ENCODE measurements at places on chromosomes 3 and 15. TPM values are rescaled to one million over a fixed set of nuclear protein-coding genes. Genes with fewer than 3 reads are reported as not detected.

The ANKRD63 gene
- not detected for total RNA-seq

The MEX3B gene
- total RNA-seq = 1.6 TPM

The GABRR3 gene
- not detected for total RNA-seq

The PPP2R3A gene
- total RNA-seq = 0.95 TPM

- DNase-seq = no peak
- no peak overlapping the region for H3K27ac ChIP-seq
- no peak overlapping the region for H3K4me3 ChIP-seq
- H3K4me1 ChIP-seq = peaks cover 4% of the 10 kb centered on the region
These were observed 21.6 kb upstream of the SPTBN5 start for GRCh38 chr15:41915255-41915994.

- DNase-seq = no peak
- H3K27ac ChIP-seq = no peak overlapping the region
- no peak overlapping the region for H3K4me3 ChIP-seq
- no peaks in the 10 kb centered on the region for H3K4me1 ChIP-seq
- H3K36me3 ChIP-seq = no peaks in the 10 kb centered on the region
These were observed 207.0 kb upstream of the DCBLD2 start for GRCh38 chr3:99108508-99108907.

- no peaks in the 10 kb centered on the region for H3K4me1 ChIP-seq
- H3K4me3 ChIP-seq = no peak overlapping the region
- no peak overlapping the region for H3K27ac ChIP-seq
- no peak for DNase-seq
- H3K36me3 ChIP-seq = no peaks in the 10 kb centered on the region
- no peaks in the 10 kb centered on the region for H3K27me3 ChIP-seq
These were observed 116.8 kb upstream of the COL8A1 start for GRCh38 chr3:99521551-99521950.

DNA sequence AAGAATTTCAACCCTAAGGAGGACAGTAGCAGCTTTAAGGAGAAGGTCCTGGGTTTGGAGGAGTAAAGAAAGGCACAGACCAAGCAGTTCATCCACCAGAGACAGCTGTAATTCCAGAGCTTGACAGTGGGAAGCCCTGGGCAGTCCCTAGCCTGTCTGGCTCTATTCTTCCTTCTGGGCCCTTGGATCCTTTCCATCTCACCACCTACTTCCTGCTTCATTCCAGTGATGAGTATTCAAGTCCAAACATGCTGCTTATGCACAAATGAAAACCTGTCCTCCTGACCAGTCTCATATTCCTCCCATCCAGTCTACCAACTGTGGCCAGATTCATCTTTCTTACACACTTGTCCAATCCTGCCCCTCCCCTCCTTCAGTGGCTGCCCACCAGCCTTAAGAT, 171.4 kb downstream of the CNTN3 start:
- H3K36me3 ChIP-seq = no peaks in the 10 kb centered on the region
- H3K4me3 ChIP-seq = no peak overlapping the region
- no peak overlapping the region for H3K27ac ChIP-seq
- no peak for DNase-seq

GRCh38 chr3:172051310-172051956, 12.1 kb downstream of the FNDC3B start:
- no peak for DNase-seq
- no peak overlapping the region for H3K27ac ChIP-seq
- H3K4me1 ChIP-seq = peaks cover 9% of the 10 kb centered on the region
- H3K36me3 ChIP-seq = no peaks in the 10 kb centered on the region
- no peaks in the 10 kb centered on the region for H3K27me3 ChIP-seq

GRCh38 chr3:97479740-97480139, 284.8 kb upstream of the ARL6 start:
- H3K36me3 ChIP-seq = no peaks in the 10 kb centered on the region
- no peak for DNase-seq
- H3K4me3 ChIP-seq = no peak overlapping the region
- H3K27me3 ChIP-seq = no peaks in the 10 kb centered on the region
- H3K27ac ChIP-seq = no peak overlapping the region
- H3K4me1 ChIP-seq = no peaks in the 10 kb centered on the region

DNA sequence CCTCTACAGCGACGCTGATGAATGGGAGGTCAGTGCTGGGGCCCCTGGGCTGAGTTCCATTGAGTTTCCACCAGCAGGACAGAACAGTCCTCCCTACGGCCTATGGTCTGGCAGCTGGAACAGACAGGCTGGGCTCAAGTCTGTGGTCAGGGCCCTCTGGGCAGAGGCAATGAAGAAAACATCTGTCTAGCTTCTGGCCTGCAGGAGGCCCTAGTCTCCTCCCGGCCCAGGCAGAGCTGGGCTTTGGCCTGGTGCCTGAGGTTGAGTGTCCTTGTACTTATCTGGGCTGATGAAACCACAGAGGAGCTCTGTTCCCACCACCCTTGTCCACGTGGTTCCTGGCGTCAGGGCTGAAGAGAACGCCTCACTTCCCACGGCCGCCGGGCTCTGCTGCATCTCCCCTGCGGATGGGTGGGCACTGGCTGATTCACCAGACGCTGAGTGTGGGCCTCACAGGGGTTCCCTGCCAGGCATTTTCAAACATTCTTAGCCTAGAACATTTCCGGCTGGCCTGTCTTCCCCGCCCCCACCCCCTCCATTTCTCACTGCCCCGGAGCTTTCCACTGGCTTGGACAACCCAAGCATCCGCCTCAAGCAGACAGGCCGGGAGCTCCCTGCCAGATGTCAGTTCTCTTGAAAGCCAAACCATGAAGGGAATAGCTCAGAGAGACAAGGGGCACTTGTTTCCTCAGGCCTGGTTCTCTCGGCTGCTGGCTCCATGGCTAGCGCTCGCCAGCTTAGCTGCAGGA, 20.3 kb downstream of the PPCDC start:
- peak overlapping the region; percentile 53 for H3K27ac ChIP-seq
- peaks cover 44% of the 10 kb centered on the region for H3K4me1 ChIP-seq
- DNase-seq = peak; percentile 32
- H3K27me3 ChIP-seq = no peaks in the 10 kb centered on the region

DNA sequence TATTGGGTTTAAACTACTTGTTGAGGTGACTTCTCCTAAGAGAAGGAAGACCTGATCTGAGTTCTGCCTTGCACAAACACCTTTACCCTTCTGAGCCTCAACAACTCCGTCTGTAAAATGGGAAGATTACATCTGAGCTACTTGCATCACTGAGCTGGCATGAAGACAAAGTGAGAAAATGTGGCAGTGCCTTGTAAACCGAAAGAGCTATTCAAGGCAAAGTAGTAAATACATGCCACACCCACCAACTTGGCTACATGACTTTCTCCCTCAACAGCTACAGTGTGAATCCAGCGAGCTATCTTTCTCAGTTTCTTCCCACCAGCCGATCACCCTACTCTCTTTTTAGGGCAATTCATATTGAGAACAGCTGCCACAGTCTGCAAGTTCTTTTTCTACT, 148.3 kb downstream of the FOXB1 start:
- no peaks in the 10 kb centered on the region for H3K36me3 ChIP-seq
- H3K4me3 ChIP-seq = no peak overlapping the region
- H3K27ac ChIP-seq = no peak overlapping the region
- H3K27me3 ChIP-seq = peaks cover 10% of the 10 kb centered on the region
- no peak for DNase-seq

DNA sequence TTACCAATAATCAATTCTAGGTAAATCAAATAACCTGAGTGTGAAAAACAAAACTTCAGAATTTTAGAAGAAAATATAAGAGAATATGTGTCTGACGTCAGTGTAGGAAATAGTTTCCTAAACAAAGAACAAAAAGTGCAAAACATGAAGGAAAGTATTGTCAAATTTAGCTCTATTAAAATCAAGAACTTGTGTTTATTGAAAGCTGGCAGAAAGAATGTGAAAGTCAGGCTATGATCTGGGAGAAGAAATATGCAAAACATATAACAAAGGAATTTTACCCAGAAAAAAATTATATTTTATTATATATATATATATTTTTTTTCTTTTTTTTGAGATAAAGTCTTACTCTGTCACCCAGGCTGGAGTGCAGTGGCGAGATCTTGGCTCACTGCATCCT, 129.1 kb upstream of the ANKRD28 start:
- no peak overlapping the region for H3K4me3 ChIP-seq
- H3K36me3 ChIP-seq = no peaks in the 10 kb centered on the region
- H3K27me3 ChIP-seq = no peaks in the 10 kb centered on the region
- DNase-seq = no peak

DNA sequence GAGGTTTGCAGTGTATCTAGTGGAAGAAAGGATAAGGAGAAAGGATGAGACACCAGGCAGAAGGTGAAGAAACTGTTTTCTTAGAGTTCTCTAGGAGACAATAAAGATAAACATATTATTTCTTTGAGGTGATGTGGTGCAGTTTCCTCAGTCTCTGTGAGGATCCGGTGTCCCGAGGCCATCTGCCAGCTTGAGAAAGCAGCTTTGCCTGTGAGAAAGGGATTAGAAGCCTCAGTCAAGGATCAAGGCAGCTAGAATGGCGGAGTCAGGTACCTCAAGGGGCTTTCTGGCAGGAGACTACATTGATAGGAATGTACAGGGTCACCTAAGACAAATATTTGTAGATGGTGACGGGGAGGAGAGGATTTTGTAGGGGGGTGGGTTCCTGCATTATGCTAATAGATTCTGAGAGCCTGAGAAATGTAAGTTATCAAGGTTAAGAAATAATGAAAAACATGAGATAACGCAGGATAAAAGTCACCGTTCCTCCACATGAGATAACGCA, 103.9 kb upstream of the MB21D2 start:
- no peaks in the 10 kb centered on the region for H3K4me1 ChIP-seq
- no peak overlapping the region for H3K27ac ChIP-seq
- no peak overlapping the region for H3K4me3 ChIP-seq
- no peaks in the 10 kb centered on the region for H3K36me3 ChIP-seq
- H3K27me3 ChIP-seq = no peaks in the 10 kb centered on the region
- DNase-seq = no peak

DNA sequence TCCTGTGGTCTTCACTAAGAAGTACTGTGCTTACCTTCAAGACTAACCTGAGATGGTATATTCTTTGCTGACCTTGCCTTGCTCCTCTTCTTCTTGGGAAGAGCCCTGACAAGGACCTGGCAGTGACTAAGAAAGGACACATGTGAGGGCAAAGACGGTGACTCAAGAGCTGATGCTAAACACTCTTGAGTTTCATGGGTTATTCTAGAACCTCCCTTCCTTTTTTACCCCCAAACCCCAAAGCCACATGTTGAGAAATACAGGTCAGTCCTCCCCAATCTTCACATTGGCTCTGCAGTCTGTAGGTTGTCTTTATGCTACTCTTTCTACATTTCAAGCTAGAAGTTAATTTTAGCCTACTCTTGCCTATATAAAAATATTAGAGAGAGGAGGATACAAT, 200.6 kb downstream of the SEMA6D start:
- H3K4me3 ChIP-seq = no peak overlapping the region
- no peak for DNase-seq
- H3K36me3 ChIP-seq = no peaks in the 10 kb centered on the region
- H3K27me3 ChIP-seq = no peaks in the 10 kb centered on the region
- no peaks in the 10 kb centered on the region for H3K4me1 ChIP-seq

DNA sequence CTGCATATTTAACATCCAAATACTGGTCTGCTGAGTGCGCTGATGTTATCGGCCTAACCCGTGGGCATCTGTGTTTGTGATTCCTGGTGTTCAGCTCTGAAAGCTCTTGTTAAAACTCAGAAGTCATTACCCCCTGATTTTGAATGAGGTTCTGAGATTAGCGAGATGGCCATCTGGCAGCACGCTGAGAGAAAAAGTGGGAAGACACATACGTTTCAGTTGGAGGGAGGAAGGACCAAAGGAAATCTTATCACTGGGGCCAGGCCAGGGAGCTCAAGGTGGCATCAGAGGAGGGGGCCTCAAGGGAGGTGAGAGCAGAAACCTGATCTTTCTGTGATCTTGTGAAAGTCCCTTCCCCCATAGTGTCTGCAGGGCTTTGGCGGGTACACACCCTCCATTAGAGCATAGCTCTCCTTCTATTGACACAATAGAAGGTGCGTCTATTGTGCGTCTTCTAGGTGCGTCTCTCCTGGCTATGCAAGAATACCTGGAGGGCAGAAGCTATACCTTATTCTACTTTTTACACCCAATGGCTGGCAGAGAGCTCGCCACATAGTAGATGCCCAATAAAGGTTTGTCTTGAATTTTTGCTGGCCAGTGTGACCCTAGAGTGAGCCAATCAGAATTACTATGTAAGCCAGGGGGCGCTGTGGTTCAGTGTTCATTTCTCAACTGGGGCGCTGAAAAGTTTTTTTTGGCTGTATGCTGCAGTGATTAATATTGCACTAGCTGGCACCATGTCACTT, 182.4 kb downstream of the SHQ1 start:
- H3K27me3 ChIP-seq = peaks cover 6% of the 10 kb centered on the region
- no peak overlapping the region for H3K27ac ChIP-seq
- H3K4me3 ChIP-seq = no peak overlapping the region

GRCh38 chr15:79083154-79083553, 7.4 kb downstream of the RASGRF1 start:
- H3K4me3 ChIP-seq = no peak overlapping the region
- no peaks in the 10 kb centered on the region for H3K4me1 ChIP-seq
- no peaks in the 10 kb centered on the region for H3K36me3 ChIP-seq
- H3K27me3 ChIP-seq = peaks cover 39% of the 10 kb centered on the region
- no peak overlapping the region for H3K27ac ChIP-seq
- no peak for DNase-seq

- no peak for DNase-seq
- no peak overlapping the region for H3K4me3 ChIP-seq
- no peaks in the 10 kb centered on the region for H3K27me3 ChIP-seq
- no peak overlapping the region for H3K27ac ChIP-seq
- no peaks in the 10 kb centered on the region for H3K36me3 ChIP-seq
These were observed 79.7 kb upstream of the PRICKLE2 start for GRCh38 chr3:64304828-64305410.

DNA sequence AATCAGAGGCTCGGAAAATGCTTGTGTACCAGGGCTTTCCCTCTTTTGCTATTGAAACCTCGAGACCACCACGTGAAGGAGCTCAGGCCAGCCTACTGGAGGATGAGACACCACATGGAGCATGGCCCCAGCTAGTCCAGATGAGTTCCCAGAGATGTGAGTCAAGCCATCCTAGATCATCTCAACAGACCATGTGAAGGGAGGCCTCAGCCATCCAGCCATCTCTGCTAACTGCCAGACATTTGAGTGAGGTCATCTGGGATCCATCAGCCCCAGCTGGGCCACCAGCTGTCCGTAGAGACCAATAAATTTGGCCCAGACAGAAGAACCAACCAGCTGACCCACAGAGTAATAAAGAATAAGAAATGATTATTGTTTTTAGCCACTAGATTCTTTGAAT, 62.8 kb upstream of the PROK2 start:
- H3K36me3 ChIP-seq = no peaks in the 10 kb centered on the region
- H3K27ac ChIP-seq = no peak overlapping the region
- H3K4me1 ChIP-seq = no peaks in the 10 kb centered on the region
- H3K27me3 ChIP-seq = no peaks in the 10 kb centered on the region
- no peak for DNase-seq

DNA sequence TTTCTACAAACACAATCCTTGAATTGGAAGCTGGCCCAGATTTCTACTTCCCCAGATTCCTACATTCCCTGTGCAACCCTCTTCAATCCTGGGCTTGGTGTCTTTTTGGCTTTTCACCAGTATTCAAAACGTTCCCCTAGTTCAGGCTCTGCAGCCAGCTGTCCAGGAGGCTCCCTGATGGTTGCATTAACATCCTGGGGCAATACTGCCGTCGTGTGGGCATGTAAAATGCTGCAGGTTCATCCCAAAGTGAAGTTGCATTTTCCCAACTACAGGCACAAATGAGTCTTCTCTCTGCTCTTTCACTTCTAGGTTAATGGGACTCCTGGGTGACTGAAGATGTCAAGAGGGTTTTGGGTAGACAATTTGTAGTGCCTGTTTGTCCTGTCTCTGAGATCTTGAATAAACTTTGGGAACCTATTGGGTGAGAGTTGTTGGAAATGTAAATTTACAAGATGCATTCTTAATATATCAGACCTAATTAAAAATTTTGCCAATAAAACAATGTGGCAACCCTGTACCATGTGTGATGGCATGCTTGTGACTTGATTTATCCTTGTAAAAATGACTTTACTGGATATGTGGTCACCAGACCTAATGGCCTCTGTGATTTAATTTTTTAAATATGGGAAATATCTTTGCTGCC, 28.6 kb downstream of the SOX14 start:
- no peak overlapping the region for H3K27ac ChIP-seq
- H3K27me3 ChIP-seq = no peaks in the 10 kb centered on the region
- no peaks in the 10 kb centered on the region for H3K4me1 ChIP-seq
